ENCODE measurements at places on chromosomes 11 and 22.

GRCh38 chr11:95908826-95909225, 15.1 kb downstream of the MTMR2 start:
- DNase-seq = no peak

DNA sequence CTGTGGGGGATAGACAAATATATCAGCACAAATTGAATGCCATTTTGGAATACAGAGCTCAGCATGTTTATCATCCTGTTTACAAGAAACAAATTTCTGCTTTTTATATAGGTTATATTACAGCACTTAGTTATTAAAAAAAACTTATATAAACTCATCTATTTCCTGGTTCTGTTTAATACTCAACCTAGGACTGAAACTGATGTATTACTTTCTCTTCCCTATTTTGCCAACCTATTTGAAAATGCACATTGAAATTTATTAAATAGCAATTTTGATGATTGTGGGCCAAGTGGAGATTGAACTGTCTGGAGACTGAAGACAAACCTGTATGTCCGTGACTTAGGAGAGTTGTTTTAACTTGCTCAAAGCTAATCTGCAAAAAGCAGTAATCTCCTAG, 288.3 kb upstream of the ANO3 start:
- no peak for DNase-seq

GRCh38 chr11:63616953-63617352, 2.7 kb upstream of the PLAAT3 start:
- DNase-seq = no peak

GRCh38 chr11:120289426-120289825, 35.7 kb upstream of the TLCD5 start:
- no peak for DNase-seq

GRCh38 chr11:17154409-17155159, 53.2 kb downstream of the PIK3C2A start:
- DNase-seq = no peak

DNA sequence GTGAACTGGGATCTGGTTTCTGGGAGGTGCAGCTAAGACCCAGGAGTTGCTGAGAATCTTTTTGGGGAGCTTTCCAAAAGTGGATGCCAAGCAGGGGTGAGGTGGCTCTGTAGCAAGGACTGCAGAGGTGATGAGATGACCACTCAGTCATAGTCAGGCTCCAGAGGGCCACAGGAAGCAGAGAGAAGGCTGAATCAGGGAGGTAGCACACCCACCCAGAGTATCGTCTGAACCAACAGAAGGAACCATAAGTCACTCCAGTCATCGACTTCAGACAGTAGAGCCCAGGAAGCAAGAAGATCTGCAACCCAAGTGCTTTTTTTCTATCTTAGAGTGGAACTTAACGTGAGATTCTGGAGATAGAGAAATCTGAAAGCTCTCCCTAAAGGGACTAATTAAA, 335.7 kb upstream of the MPPED2 start:
- no peak for DNase-seq

DNA sequence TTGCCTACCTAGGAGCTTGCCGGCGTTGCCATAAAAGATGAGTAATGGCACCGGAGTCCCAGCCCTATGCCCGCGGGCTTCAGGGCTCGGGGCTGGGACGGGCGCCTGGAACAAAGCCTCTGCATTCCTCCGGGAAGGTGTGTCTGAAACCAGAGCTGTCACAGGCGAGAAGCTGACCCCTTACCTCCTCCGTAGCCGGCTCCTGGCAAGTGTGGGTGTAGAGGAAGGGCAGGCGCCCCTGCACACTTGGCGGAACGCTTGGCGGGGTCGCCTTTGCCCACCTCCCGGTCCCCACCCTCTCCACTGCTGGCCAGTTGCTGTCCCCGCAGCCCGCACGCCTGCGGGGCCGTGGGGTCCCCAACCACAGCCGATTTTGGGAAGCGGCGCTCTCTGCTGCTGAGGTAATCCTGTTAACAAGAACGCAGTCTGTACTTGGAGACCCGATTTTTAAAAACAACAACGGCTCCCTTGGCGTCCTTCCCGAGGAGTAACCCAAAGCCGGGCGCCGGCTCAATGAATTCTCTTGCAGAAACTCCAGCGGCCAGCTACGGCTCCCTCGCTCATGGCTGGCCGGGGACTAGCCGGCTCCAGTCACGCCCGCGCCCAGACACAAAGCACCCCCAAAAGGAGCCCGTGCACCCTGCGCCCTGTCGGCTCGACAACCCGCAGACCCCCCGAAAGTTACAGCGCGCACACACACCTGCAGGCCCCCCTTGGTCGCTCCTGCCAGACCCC, 89.2 kb downstream of the PLEKHA7 start:
- DNase-seq = no peak

- no peak for DNase-seq
Observed at GRCh38 chr11:60763692-60764369, 7.2 kb downstream of the MS4A15 start.

GRCh38 chr22:37126383-37126782, 16.9 kb upstream of the TMPRSS6 start:
- no peak for DNase-seq

DNA sequence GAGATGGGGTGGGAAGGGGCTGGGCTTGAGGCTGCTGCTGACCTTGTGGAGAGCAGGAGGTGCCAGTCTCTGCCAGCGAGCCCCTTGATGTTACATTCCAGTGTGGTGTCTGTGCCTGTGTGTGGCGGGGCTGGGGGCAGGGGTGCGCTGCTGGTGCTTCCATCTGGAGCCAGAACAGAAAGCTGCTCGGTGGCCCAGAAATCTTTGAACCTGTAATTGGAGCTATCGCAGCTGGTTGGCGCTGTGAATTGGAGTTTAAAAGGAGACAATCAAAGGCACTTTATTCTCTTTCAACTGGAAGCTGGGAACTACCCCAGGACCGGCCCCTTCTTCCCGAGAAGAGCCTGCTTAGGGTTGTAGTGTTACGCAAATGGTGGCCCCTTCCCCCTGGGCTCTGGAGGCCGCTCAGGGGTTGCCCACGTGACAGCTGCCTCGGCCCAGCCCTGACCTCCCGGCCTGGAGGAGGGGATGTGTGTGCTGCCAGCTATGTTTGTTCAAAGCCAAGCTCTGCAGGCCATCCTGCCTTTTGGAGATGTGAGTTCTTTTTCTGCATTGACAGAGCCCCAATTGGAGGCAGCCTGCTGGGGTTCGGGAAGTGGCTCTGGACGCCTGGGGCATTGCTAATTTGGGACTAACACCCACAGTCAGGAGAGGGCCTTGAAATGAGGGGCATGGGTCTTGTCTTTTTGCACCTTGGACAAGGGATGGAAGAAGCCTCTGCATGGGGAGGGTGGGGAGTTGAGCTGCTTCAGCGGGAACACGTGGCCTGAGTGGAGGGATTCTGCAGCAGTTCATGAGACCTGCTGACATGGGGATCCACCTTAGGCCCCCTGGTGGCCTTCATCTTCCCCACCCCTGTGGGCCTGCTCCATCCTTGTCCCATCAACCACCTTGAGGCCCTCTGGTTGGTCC, 14.0 kb upstream of the ARSA start:
- DNase-seq = no peak

DNA sequence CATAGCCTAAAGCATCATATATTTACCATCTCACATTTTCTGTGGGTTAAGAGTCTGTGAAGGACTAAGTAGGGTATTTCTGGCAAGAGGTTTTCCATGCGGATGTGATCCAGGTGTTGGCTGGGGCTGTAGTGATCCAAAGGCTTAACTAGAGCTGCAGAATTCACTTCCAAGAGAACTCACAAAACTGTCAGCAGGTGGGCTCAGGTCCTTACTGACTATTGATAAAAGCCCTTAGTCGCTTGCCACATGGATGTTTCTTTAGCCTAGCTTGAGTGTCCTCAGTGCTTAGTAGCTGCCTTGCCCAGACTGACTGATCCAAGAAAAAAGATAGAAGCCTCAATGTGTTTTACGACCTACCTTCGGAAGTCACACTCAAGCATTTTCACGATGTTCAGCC, 250.8 kb downstream of the CNTN5 start:
- DNase-seq = no peak

- DNase-seq = no peak
Observed at GRCh38 chr22:43546186-43546585, 134.4 kb downstream of the MPPED1 start.

- DNase-seq = no peak
Observed at GRCh38 chr22:50481440-50482106, at the start of gene ADM2. Gene ADM2, plus strand, starts transcription at chr22:50481543. Its CDS starts 305 bp downstream, at chr22:50481848.

- DNase-seq = no peak
Observed at GRCh38 chr11:22192289-22192641, 620 bp upstream of the ANO5 start.

- peak; percentile 99 for DNase-seq
Observed at GRCh38 chr11:62591448-62592145, at the start of gene TUT1. Gene TUT1, minus strand, starts transcription at chr11:62591523. Its CDS starts 38 bp downstream, at chr11:62591485.

DNA sequence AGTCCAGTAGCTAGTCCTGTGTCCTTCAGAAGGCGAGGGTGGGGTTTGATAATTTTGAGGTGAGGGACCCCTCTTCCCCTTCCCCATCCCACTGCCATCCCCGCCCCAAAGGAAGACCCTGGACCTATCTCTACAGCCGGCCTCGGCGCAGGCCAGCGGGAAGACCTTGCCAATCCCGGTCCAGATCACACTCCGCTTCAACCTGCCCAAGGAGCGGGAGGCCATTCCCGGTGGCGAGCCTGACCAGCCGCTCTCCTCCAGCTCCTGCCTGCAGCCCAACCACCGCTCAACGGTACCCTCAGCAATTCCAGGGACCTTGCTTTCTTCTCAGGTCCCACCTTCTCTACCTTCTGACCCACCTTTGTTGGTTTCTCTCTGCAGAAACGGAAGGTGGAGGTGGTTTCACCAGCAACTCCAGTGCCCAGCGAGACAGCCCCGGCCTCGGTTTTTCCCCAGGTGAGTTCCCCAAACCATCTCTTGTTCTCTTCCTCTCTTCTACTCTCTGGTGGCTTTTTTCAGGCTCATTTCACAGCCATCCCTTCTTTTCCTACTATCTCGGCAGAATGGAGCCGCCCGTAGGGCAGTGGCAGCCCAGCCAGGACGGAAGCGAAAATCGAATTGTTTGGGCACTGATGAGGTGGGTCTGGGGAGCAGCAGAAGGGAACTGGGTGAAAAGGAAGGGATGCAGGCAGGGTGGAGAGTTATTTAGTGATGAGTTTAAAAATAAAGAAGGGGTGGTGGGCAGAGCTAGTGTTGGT, 1.3 kb downstream of the KAT5 start:
- DNase-seq = no peak

DNA sequence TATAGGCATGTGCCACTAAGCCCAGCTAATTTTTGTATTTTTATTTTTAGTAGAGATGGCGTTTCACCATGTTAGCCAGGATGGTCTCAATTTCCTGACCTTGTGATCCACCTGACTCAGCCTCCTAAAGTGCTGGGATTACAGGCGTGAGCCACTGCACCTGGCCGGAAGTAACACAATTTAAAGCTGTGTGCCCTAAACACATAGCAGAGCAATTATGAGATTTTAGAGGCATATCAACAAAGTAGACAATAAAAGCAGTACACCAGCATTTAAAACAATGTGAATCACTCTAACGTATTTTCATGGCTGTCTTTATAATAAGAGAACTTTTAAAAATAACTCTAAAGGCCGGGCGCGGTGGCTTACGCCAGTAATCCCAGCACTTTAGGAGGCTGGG, 42.4 kb downstream of the PRR14L start:
- no peak for DNase-seq

GRCh38 chr11:119807402-119807801, 78.4 kb upstream of the NECTIN1 start:
- DNase-seq = no peak

- no peak for DNase-seq
Observed at GRCh38 chr11:8426076-8426475, 162.4 kb upstream of the LMO1 start.

DNA sequence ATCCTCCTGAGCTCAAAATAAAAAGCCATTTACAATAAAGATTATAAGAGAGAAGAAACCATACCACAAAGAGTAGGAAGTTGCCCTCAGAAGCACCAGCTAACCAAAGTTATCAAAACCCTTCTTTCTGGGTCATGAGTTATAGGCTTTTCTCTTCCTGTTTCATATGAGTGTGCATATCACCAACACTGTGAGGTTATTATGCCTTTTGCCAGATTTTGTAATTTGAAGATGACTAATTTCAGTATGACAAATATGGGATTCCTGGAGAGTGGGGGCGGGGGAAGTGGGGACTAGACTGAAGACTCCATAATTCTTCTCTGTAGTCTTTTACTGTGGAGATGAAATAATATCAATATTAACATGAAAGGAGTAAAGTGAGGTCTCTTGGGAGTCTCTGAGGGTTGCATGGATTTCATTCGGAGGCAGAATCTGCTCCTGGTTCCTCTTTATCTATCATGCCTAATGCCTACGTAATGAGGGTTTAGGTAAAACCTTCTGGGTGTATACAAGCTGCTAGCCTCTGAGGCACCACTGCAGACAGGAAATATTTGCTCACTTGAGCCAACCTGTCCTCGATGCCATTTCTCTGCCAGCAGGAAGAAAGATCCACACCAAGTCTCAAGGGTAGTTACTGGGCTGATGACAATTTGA, 2.1 kb downstream of the LPXN start:
- DNase-seq = peak; percentile 24

DNA sequence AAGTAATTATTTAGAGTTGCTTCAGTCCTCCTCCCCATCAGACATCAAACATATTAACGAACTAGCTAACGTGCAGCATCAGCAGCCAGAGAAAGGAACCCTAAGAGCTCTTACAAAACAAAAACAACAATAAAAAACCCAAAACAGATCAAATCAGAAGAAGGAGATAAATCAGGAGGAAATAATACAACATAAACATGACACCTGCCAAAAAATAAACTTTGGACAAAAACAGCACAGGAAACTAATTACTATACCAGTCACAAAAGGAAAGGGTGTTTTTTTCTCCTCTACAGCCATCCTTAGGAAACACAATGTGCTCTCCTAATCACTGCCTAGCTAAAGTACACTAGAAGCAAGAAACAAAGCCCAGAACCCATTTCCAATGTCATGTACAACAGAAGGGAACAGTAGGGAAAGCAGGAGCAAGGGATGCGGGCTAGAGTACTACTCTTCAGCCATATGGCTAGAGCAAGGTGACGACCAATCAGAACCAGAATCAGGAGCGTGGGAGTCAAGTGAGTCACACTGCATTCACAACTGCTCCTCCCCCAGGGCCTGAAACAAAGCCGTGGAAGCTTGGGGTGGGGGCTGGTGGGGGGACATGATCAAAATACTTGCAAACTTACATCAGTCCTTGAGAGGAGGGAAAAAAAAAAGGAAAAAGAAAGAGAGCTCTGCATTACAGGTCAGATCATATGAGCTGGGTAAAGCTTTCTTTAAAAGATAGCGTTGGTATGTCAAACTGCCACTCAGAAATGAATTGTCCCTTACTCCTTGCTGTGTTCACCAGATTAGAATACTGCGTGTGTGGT, 60.4 kb downstream of the LARGE2 start:
- no peak for DNase-seq

- DNase-seq = peak; percentile 43
Observed at GRCh38 chr11:554428-555226, 5.9 kb downstream of the LMNTD2 start.

GRCh38 chr11:116791002-116791812, 472 bp downstream of the APOA5 start:
- DNase-seq = peak; percentile 46

GRCh38 chr11:8841899-8842298, 69.1 kb upstream of the AKIP1 start:
- DNase-seq = no peak
